ENCODE measurements at places on chromosomes 4 and X. TPM values are rescaled to one million over a fixed set of nuclear protein-coding genes. Genes with fewer than 3 reads are reported as not detected.

Gene PITX2
- polyA plus RNA-seq: 2.1 TPM

Gene CXCL9
- 0.22 TPM for polyA plus RNA-seq

Gene AFF2
- polyA plus RNA-seq: 0.02 TPM

Gene HMGN5
- polyA plus RNA-seq: 14.1 TPM

Gene GABRE
- 26.3 TPM for polyA plus RNA-seq

Gene MAGEA1
- polyA plus RNA-seq: not detected

Gene RPS6KA3
- polyA plus RNA-seq: 8.4 TPM

Gene MTM1
- 5.0 TPM for polyA plus RNA-seq

Gene SPIN2A
- 0.16 TPM for polyA plus RNA-seq

Gene RPL34
- 3,753 TPM for polyA plus RNA-seq

Gene ARHGAP24
- polyA plus RNA-seq: 2.0 TPM

Gene KIAA1210
- under 0.01 TPM for polyA plus RNA-seq

Gene NUP62CL
- 2.0 TPM for polyA plus RNA-seq

Gene MAGEA11
- polyA plus RNA-seq: 0.18 TPM

Gene UGT2A1
- polyA plus RNA-seq: not detected

Gene TAF7L
- polyA plus RNA-seq: 0.14 TPM

Gene POLN
- polyA plus RNA-seq: 0.81 TPM

Gene HPGDS
- 0.44 TPM for polyA plus RNA-seq

Gene TRPC5OS
- not detected for polyA plus RNA-seq

Gene FRMD7
- 0.02 TPM for polyA plus RNA-seq

Gene MAGEB2
- polyA plus RNA-seq: not detected

Gene ANK2
- polyA plus RNA-seq: 1.4 TPM

Gene NLGN4X
- 0.06 TPM for polyA plus RNA-seq

Gene FATE1
- not detected for polyA plus RNA-seq

Gene XKRX
- 2.6 TPM for polyA plus RNA-seq

Gene CSAG2
- not detected for polyA plus RNA-seq

Gene GNRHR
- 0.22 TPM for polyA plus RNA-seq

Gene SRPX
- 10.4 TPM for polyA plus RNA-seq

Gene ARHGAP36
- not detected for polyA plus RNA-seq

Gene UCP1
- polyA plus RNA-seq: not detected

Gene ADH1A
- polyA plus RNA-seq: not detected

Gene RNF128
- polyA plus RNA-seq: 3.3 TPM

Gene TMPRSS11A
- polyA plus RNA-seq: 57.7 TPM

Gene PRSS12
- polyA plus RNA-seq: 1.3 TPM

Gene CLDN22
- 0.08 TPM for polyA plus RNA-seq

Gene SLITRK2
- 0.04 TPM for polyA plus RNA-seq

Gene PHKA1
- 2.8 TPM for polyA plus RNA-seq

Gene SGMS2
- polyA plus RNA-seq: 8.5 TPM

Gene XAGE2
- not detected for polyA plus RNA-seq

Gene C4orf50
- polyA plus RNA-seq: under 0.01 TPM

Gene MFAP3L
- 0.31 TPM for polyA plus RNA-seq

Gene UGT8
- 1.3 TPM for polyA plus RNA-seq

Gene EDA2R
- polyA plus RNA-seq: 0.34 TPM

Gene CBR4
- 7.7 TPM for polyA plus RNA-seq

Gene SMIM10
- 2.3 TPM for polyA plus RNA-seq

Gene SUPT20HL2
- polyA plus RNA-seq: not detected

Gene WAS
- polyA plus RNA-seq: 1.8 TPM

Gene RBMXL3
- polyA plus RNA-seq: not detected

Gene HHIP
- polyA plus RNA-seq: not detected

Gene ATP6AP1
- 40.3 TPM for polyA plus RNA-seq
